Fibroblast of skin of left quadriceps (primary cell): ENCODE measurements at places on chromosomes 1 and 21.

DNA sequence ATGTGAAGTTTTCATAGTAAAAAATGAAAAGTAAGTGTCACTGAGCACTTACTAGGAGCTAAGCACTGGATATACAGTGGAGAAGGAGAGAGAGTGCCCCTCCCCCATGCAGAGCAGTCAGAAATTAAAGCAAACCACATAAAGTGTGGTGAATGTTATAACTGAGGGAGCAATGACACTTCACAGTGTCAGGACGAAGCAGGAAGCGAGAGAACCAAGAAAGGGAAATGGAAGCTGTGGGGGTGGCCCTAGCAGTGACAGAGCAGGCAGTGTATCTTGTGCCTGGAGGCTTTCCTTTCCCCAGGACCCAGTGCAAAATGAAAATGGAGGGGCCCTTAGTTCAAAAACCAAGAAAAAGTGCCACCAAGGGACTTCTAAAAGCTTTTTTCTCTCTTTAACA is 21.5 kb upstream of the RCAN3 start:
- DNase-seq, result no peak

DNA sequence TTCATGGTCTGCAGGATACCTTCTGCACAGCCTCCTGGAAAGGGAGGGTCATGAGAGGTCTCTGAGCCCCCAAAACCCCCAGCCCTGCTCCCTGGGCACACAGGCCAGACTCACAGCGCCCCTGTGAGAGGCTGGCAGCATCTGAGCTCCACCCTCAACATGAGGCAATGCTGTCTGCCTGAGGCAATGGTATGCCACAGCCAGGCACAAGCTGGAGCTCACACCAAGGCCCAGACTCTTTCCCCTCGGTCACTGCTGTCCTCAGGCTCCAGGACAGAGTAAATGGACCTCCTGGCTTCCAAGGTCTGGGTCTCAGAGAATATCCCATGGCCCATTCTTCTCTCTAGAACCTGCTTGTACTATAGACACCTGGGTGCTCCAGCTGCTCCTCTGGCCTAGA is 17.2 kb downstream of the MEF2D start:
- DNase-seq, result no peak

DNA sequence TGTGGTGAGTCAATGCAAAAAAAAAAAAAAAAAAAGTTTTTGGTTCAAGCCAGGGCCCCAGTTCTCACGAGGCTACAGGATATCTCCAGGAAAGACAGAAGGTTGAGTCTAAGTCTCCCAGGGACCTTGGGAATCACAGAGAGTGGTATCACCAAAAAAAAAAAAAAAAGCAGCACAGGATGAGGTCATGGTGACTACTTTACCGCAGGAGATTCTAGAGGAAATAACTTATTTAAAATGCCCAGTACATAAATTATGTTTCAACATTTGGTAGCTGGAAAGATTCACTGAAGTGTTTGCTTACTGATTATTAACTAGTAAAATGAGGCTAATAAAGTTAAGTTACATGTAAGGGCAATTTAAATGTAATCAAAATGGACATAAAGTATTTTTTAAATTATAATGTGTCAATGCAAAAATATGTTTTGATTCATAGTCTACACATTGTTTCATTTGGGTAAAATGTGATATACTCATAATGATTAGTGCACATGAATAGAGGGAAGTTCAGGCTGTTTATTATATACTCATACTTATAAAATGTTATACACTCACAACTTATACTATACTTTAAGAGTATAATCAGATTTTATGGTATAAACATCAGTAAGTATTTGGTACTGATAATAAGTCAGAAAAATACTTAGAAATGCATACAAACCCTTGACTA is 84.1 kb downstream of the PLPPR5 start:
- peak; percentile 74 for DNase-seq

GRCh38 chr1:204706838-204707509 is 21.4 kb upstream of the LRRN2 start:
- DNase-seq, result no peak

DNA sequence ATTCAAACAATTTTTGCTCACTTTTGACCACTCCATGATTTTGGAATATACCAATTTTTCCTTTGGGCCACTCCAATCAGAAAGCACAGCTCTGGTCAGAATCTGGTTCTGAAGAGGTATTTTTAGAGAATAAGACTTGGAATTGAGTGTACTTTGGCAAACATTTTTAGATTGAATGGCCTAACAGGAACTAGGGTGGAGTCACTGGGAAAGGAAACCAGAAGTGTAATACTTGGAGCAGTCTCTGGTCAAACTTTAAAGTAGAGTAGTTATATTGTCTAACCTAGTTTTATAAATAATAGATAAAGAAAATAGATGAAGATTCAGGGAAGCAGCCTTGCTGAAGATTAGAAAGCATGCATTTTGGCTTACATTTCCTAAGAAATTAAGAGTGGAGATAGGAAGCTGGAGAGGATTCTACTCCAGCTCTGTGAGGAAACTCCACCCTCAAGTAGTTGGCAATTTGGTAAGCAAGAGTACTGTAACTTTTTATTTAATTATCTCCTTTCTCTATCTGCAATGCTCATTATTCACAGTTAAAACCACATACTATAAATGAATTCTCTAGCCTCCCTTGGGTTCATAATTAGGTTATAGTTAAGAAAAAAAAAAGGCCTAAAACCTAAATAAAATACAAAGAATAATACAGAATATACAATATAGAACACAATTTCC is 15.8 kb downstream of the STIL start:
- no peak for DNase-seq

DNA sequence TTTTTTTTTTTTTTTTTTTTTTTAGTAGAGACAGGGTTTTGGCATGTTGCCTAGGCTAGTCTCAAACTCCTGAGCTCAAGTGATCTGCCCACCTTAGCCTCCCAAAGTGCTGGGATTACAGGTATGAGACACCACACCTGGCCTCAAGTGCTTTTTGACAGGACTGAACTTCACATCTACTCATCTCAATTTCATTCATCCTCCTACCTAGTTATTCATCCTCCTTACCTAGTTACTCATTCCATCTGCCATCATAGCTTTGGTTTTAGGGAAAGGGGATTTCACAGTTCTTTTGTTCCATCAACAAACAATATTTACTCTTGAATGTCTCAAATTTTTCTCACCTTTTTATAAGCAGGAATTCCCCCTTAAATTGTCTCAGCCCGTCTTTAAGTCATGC is 38.6 kb upstream of the RALGPS2 start:
- no peak for DNase-seq

- DNase-seq, result no peak
Measured at GRCh38 chr1:114043054-114043453, 63.8 kb downstream of the OLFML3 start.

DNA sequence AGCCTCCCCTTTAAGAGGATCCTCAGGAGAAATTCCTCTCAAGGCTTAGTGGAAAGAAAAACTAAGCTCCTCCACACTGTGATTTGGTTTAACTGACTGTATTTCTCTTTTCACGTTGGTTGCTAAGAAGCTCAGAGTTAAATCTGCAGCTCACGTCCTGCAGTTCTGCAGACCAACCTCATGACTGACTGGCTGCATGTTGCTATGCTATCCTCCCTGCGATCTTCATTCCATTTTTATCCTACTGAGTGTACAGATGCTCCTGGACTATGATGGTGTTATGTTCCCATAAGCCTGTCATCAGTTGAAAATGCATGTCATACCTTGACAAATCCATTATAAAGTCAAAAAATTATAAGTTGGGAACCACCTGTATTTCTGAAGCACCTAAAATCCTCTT is 34.6 kb downstream of the FAM163A start:
- DNase-seq, result no peak

- no peak for DNase-seq
Measured at GRCh38 chr1:244792188-244792850, 43.1 kb upstream of the COX20 start.

GRCh38 chr21:32181457-32181856 is 97.4 kb downstream of the MIS18A start:
- no peak for DNase-seq

- no peak for DNase-seq
Measured at GRCh38 chr21:31022306-31022705, 16.0 kb downstream of the KRTAP19-8 start.

- no peak for DNase-seq
Measured at GRCh38 chr1:19229828-19230325, 19.8 kb upstream of the UBR4 start.

DNA sequence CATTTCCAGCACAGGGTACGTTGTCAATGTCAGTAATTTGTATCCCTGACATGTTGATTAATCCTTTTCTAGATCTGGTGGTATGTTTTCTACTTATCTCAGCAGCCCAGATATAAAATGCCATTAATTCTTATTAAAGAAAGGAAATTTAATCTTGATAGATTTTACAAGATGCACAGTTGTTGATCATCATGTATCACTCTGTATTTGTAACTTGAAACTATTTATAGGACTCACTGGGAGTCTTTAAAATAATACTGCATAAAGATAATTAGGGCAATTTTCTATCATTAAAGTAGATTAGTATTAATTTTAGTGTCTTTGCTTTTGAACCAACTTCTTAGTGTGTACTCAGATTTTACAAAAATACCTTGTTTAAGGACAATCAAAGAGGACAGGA is 84.9 kb downstream of the GREM2 start:
- no peak for DNase-seq

- DNase-seq, result no peak
Measured at GRCh38 chr1:94927405-94928175, 680 bp upstream of the CNN3 start.

GRCh38 chr1:121546830-121547591 is 362.2 kb downstream of the SRGAP2C start:
- DNase-seq, result no peak

DNA sequence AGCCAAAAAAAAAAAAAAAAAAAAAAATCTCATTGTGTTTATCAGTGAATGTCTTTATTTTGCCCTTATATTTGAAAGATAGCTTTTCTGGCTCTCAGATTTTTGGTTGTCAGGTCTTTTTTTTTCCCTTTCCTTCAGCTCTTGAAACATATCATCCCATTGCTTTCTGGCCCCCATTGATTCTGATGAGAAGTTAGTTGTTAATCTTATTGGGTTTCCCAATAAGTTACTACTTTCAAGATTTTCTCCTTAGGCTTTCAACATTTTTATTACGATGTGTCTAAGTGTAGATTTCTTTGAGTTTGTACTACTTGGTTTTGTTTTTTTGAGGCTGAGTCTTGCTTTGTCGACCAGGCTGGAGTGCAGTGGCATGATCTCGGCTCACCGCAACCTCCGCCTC is 14.7 kb upstream of the SOAT1 start:
- no peak for DNase-seq

DNA sequence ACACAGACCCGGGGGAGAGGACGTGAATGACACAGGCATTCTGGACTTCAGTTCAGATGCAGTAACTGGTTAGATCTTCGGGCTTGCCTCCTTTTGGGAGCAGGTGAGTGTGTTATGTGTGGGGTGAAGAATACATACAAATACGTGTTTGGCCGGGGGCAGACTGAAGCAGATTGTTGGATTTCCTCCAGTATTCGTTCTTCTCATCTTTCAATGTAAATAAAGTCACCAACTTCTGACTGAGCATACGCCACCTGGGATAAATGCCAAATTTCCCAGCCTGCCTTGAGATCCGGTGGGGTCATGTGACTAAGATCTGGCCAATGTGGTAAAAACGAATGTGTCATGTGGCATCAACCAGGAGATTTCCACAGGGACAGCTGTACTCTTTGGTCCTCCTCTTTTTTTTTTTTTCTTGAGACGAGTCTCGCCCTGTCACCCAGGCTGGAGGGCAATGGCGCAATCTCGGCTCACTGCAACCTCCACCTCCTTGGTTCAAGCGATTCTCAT is 189.8 kb downstream of the RGS7 start:
- no peak for DNase-seq

DNA sequence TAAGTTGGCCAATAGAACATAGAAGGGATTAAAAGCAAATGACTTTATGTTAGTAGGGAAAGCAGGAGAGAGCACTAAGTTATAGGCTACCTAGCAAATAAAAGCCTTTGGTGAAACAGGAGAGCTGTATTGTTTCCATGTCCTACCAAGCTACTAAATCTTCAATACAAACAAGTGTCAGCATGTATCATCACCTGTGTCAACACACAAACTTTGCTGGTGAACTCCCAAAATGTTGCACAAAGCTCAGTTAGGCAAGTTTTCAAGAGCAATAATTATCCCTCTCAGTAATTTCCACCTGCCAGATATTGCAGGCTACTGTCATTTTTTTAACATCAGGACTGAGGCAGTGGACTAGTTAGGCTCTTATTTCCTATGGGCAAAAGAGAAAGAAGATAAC is 77.7 kb upstream of the ADAM30 start:
- no peak for DNase-seq

- DNase-seq, result no peak
Measured at GRCh38 chr1:44240802-44241671, 27.8 kb downstream of the DMAP1 start.

GRCh38 chr1:52937433-52938182 is 10.5 kb downstream of the SCP2 start:
- no peak for DNase-seq

- DNase-seq, result peak; percentile 83
Measured at GRCh38 chr1:192489047-192489446, 86.5 kb upstream of the RGS1 start.

- DNase-seq, result no peak
Measured at GRCh38 chr1:204904228-204904810, 33.7 kb downstream of the NFASC start.

GRCh38 chr1:87240661-87241285 is 87.9 kb upstream of the LMO4 start:
- no peak for DNase-seq
